Cerebellum (tissue), 4 donors: ENCODE measurements at places on chromosomes 3 and 15. TPM values are rescaled to one million over a fixed set of nuclear protein-coding genes. Genes with fewer than 3 reads are reported as not detected.

GRCh38 chr15:51751697-51752683, 593 bp downstream of the TMOD2 start:
- peak; percentile 51 for DNase-seq

Gene SATB1
- total RNA-seq, result 77.8 TPM

- no peak for DNase-seq
These were observed 25.7 kb upstream of the APEH start for GRCh38 chr3:49648354-49649019.

DNA sequence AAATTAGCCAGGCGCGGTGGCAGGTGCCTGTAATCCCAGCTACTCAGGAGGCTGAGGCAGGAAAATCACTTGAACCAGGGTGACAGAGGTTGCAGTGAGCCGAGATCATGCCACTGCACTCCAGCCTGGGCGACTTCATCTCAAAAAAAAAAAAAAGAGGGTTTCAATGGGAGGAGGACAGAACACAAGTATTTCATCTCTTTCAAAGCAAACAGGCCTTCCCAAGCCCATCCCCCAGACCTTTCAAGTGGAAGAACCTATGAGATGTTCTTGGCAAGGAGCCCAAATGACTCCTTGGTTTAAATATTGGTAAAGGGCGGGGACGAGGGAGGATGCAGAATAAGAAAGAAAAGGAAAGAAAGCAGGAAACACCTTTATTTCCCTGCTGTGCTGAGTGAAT, 62.2 kb upstream of the MCF2L2 start:
- DNase-seq, result no peak

Gene SLCO2A1
- total RNA-seq, result 4.4 TPM

Gene SEMA3B
- total RNA-seq, result 3.4 TPM

- no peak for DNase-seq
These were observed 26.8 kb downstream of the NFKBIZ start for GRCh38 chr3:101876142-101876541.

DNA sequence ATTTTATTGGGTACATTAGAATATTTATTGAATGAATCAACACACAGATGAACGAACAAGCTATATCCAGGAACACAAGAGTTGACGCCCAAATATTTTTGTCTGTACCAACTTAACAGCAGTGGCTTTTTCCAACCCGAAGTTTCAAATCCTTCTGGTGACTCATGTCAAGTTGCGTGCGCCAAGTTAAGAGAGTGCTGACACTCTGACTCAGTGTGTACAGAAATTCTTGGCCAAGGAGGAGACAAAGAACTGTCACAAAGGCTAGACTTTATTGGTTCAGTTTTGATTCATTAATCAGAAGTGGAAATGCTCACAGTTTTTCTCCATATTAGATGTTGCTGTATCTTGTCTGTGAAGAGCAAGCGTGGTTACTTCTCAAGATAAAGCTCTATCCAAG, 59.6 kb upstream of the TSC22D2 start:
- DNase-seq, result no peak

- DNase-seq, result peak; percentile 70
These were observed 27.2 kb upstream of the VPS33B start for GRCh38 chr15:91049378-91050127.

GRCh38 chr3:179027326-179027900, 44.2 kb downstream of the ZMAT3 start:
- DNase-seq, result no peak

GRCh38 chr3:149604125-149604875, 53.5 kb downstream of the WWTR1 start:
- DNase-seq, result peak; percentile 46

GRCh38 chr3:45552031-45552793, 42.3 kb upstream of the LIMD1 start:
- no peak for DNase-seq

GRCh38 chr3:108085370-108085769, 5.5 kb downstream of the CD47 start:
- no peak for DNase-seq

DNA sequence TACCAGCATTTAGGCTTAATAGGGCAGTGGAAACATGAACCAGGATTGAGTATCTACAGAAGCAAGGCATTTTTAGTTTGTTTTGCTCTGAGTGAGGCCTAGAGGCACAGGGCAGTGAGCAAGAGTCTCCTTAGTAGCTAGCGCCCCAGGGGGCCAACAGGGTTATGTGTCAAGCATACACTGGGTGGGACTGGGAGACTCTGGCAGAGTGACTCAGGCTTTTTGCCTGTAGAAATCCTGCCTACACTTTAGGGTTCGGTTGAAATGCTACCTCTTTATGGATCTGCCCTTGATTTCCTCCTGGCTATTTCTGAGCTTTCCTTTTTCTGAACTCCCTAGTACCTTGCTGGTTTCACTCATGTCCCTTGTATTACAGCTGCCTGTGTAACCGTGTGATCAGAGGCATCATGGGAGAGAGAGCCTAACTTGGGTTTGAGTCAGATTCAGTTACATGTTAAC, 72.2 kb downstream of the TOP2B start:
- DNase-seq, result no peak

- no peak for DNase-seq
These were observed 428.3 kb downstream of the CNTN4 start for GRCh38 chr3:2526926-2527325.

DNA sequence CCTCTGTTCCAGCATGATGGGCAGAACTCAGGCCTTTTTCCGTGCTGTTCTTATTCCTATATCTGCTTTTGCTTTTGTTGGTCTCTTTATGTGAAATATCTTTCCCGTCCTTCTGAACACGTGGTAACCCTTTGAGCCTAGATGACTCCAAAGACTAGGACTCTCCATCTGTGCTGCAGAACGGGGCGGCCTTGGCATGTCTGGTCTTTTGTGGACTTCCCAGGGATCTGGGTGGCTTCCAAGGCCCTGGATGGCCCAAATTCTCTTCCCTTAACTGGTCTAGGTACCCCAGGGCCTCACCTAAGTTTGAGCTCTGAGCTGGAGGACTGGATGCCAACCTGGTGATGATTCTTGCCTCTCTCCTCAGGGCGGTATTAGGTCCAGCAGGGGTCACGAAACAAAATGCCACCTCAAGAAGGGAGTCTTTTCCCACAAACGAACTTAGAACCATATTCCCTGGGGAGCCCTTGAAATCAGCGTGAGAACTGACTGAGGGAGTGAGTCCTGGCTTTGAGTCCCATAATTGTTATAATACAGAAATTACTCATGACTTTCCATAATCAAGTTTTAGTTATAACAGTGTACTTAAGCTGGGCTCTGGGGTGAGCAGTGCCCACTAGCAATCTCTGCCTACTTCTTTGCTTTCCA, 13.8 kb downstream of the TLNRD1 start:
- peak; percentile 47 for DNase-seq

DNA sequence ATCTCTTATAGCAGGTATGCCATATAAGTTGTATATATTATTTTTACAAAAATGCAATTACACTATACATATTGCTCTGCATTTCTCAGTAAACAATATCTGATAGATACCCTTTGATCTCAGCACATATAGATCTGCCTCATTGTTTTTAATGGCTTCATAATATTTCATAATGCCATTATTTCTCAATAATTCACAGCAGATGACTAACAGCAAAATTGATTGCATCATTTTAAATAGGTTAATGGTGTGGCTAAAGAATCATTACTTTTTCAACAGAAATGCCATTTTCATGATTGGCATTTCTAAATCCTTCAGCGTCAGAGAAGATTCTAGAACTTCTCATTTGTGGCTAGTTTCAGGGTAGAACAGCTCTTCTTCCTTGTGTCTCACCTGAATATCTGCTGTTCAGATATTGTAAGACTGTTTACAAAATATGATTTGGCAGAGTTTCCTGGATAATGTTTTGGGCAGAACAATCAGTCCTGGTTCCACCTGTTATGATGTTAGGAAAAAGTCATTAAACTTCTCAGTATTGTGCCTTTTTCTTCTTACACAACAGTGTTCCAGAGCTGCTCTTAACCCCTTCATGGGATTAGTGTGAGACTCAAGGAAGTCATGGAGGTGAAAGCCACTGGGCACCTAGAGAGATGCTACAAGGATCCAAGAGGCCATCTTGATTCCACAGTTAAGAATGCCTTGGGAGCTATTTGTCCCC, 397.6 kb upstream of the THBS1 start:
- DNase-seq, result no peak

DNA sequence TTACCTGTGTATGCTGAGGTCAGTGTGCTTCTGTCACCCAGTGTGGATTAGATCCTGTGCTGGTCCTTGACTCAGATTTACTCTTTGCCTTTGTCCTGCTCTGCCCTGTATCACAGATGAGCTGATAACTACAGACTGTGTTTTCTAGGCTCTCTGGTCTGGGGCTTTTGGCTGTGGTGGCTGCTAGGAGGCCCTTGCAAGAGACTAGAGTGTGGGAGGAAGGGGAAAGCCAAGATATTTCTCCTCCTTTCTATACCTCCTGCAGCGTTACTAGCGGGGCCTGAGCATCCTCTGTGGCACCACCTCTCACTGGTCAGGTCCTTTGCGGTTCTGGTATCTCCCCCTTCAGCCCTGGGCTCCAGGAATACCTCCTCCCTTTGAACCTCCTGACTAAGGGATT, 282.3 kb upstream of the TBC1D5 start:
- no peak for DNase-seq

GRCh38 chr3:52345521-52346109, 29.5 kb downstream of the DNAH1 start:
- no peak for DNase-seq

DNA sequence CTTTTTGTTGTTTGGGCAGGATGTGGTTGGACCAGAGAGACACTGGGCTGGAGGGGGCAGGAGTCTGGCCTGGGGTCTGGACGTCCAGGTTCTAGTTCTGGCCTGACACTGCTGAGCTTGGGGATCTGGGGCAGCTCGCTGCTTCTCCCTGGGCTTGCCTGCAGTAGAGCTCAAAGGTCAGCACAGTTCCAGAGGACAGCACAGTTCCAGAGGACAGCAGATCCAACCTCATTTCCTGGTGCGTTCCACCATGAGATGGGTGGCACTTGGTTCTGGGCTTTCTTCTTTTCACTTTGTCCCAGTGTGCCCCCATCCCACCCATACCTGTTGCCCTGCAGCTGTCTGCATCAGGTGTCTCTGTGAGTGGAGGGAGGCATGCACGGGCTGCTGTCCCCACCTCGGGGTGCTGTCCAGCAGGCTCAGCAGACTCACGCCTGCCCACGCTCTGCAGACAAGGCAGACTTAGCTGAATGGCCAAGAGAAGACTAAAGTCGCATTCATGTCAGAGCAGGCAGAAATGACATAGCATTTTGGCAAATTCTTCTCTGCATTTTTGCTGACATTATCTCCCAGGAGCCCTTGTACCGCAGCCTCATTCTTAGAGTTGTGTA, 16.7 kb downstream of the CACNA2D3 start:
- no peak for DNase-seq

GRCh38 chr15:66721501-66721937, 19.5 kb downstream of the SMAD6 start:
- DNase-seq, result no peak

GRCh38 chr15:73851689-73852088, 21.7 kb upstream of the TBC1D21 start:
- DNase-seq, result no peak

Gene ASB7
- 15.2 TPM for total RNA-seq

Gene REC114
- total RNA-seq, result not detected

GRCh38 chr3:99442599-99442998, 195.8 kb upstream of the COL8A1 start:
- no peak for DNase-seq

GRCh38 chr3:156661155-156661554, 13.2 kb upstream of the TIPARP start:
- DNase-seq, result no peak

DNA sequence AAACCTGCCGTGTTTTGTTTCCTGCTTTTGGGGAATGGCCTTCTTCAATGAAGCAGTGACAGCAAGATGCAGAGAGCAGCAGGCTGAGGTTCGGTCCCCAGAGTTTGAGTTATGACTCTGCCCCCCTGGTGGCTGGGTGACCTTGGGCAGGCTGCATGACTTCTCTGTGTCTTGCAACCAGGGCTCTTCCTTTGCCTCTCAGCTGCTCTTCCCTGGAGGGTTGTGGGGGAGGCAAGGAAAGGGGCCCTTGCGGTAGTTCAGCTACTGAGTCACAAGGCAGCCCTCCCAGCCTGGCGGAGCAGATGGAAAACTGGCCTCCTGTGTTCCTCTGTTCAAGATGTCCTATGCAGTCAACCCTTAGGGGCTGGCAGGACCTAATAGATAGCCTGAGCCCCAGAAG, 17.1 kb downstream of the CTXND1 start:
- DNase-seq, result no peak

DNA sequence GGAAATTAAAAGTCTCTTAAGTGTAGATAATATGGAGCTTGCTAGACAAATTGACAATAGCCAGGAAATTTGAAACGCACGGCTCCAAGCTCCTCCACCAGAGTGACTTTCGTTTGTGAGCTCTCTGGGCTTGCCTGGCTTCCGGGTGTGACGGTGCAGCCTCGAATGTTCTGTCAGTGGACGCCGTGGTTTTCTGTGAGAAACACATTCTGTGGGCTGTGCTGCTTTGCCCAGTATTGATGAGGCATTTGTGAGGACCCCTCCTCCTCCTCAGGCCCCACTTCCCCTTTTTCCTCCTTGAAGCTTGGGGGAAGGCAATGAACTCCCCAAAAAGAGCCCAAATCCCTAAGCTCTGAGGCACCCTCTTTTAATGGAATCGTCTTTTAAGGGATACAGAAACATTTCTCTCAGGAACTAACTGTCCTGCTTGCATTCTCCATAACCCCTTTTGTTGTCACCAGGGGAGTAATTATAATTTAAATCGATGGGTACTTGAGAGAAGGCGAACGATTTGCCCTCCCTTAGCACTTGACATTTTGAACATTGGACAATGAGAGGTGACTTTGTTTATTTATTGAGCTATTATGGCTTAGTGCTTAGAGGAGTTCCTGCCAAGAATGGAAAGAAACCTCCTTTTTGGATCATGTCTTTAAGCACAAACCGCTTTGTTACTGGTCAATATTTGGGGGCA, 40.8 kb downstream of the POLR2M start:
- DNase-seq, result no peak

- no peak for DNase-seq
These were observed 559 bp downstream of the SENP5 start for GRCh38 chr3:196868297-196868661.
